ENCODE measurements at places on chromosomes 4 and X.

DNA sequence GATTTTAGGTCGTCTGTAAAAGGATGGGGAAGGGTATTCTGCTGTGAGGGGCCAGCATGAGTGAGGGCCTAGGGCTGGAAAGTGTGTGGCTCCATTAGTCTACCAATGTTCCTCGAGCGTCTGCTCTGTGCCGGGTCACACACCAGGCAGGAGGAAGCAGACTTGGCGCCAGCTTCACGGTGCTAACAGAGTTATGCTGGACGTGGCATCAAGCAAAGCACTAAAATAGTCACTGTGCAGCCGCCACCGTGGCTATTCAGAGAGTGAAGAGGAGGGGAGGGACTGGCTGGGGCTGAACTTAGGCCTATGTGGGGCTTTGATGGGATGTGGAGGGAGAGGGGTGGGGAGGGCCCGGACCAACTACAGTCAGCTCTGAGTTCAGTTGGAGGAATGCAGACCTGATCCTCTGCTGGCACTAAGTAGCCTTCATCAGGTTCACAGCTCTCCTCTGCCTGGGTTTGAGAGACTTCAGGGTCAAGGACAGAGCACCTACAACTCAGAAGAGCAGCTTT is 83.9 kb upstream of the MSX1 start:
- DNase-seq, result no peak

DNA sequence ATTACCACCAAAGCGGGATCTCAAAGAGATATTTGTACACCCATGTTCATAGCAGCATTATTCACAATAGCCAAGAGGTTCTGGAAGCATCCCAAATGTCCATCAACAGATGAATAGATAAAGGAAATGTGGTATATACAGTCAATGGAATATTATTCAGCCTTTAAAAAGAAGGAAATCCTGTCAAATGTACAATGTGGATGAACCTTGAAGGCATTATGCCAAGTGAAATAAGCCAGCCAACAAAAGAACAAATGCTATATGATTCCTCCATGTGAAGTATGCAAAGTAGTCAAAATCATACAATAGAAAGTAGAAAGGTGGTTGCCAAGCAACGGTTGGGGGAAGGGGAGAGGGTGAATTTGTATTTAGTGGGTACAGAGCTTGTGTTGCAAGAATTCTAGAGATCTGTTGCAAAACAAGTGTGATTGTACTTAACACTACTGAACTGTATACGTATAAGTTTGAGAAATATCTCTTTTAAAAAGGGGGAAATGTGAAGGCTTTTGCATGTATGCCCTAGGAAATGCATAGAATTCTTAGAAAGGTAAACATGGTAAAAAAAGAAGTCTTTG is 5.0 kb upstream of the ZRSR2 start:
- DNase-seq, result no peak

- DNase-seq, result no peak
Measured at GRCh38 chrX:73767017-73767416, 204.0 kb downstream of the CHIC1 start.

GRCh38 chr4:61400439-61401038 is 200.4 kb downstream of the ADGRL3 start:
- no peak for DNase-seq

DNA sequence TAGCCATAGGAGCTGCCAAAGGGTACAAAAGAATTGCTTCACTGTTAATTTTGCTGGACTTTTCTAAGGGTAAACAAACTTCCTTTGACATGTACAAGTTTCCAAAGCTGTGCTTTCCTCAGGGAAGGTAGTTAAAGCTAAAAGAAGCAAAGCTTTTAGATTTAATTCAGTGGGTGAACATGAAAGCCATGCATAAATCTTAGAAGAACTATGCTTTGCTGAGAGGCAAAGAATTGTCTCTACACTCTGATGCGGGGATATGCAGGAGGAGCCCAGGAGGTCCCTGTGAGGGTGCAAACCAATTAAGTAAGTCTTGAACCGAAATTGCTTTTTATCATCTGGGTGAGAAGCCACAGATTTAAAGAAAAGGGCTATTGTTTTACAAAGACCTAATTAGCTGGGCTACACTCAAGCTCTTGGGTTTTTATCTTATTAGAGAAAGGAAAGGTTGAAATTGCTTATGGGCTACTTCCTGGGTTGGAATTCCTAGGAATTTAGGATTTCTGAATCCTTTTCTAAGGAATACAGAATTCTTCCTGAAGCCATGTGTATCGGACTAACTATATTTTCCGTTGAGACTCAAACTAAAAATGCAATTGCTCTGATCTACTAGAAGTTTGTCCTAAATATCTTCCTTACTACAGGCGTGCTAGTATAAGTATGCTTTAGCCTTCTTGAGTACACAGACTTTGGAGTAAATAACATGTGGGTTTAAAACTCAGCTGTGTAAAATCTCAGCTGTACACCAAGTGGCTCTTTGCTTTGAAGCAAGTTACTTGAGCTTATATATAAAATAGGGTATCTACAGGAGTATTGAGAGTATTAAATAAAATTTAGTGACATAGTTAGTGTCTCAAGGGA is 188.4 kb upstream of the ANK2 start:
- DNase-seq, result no peak

GRCh38 chr4:109914322-109914721 is 1.6 kb downstream of the EGF start:
- DNase-seq, result no peak

- no peak for DNase-seq
Measured at GRCh38 chr4:169018406-169018805, 8.4 kb upstream of the CBR4 start.

DNA sequence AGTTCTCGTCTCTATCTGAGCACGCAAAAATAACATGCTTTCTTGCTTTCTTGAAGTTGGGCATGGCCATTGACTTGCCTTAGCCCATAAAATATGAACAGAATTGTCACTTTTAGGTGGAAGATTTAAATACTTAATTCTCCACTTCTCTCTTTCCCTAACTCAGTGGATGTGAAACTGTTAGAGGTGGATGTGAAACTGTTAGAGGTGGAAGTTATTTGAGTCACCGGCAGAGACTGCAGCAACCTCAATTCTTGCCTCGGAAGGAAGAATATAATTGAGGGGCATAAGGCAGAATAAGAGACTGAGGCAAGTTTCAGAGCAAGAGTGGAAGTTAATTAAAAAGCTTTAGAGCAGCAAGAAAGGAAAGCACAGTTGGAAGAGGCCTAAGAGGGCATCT is 2.8 kb upstream of the PARM1 start:
- DNase-seq, result no peak

- no peak for DNase-seq
Measured at GRCh38 chr4:13493793-13494192, 9.7 kb upstream of the RAB28 start.

DNA sequence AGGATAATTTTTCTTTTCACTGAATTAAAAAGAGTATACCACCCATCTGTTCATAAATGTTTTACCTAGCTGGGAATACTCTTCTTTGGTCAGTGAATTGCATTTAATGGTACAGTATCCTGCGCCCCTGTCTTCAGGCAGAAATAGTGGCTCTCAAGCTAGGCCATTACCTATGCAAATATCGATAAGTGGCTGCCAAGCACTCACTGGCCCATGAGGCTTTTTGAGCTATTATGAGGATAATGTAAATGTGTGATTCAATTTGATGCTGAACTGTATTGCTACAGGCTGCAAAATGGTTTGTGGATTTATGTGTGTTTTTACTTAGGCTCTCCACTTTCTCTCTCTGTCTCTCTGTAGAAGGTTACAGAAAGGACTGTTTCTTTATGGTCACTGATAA is 30.1 kb upstream of the MTMR1 start:
- DNase-seq, result no peak

DNA sequence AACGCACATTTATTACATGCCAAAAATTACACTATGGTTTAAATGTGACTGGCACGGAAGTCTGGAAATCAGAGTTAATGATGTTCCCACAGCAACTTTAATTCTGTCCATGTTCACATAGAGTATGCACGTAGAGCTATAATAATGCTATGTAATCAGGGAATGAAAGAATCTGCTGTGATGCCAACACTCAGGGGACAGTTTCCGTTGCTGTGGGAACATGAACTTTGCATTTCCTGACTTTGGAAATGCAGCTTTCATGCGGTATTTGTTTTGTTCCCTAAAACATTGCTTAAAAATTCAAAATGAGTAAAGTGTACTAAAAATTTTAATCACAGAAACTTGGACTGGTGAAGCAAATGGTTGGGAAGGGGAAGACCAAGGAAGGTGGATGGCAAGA is 65.7 kb downstream of the MAGEA1 start:
- DNase-seq, result no peak

GRCh38 chrX:30777575-30777974 is 111.5 kb downstream of the TAB3 start:
- DNase-seq, result no peak

DNA sequence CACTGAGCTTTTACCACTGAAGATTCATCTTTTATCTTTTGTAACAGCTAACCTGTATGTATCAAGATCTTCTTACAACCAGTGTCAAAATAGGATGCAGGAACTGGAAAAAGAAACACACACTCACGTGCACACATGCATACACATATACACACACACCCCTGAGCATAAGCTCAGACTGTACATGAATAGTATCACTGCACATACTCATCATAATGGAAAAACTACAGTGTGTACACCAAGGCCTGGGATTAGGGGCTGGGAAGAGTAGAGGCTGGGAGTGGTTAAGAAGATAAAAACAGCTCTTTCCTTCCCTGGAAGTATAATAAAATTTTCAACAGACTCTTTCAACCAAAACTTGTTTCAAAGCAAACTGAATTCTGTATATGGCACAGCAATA is 73.4 kb downstream of the RELL1 start:
- no peak for DNase-seq

GRCh38 chrX:55159551-55159950 is 60.6 kb upstream of the PAGE5 start:
- DNase-seq, result no peak

GRCh38 chr4:133982533-133983224 is 218.9 kb downstream of the PABPC4L start:
- DNase-seq, result no peak

DNA sequence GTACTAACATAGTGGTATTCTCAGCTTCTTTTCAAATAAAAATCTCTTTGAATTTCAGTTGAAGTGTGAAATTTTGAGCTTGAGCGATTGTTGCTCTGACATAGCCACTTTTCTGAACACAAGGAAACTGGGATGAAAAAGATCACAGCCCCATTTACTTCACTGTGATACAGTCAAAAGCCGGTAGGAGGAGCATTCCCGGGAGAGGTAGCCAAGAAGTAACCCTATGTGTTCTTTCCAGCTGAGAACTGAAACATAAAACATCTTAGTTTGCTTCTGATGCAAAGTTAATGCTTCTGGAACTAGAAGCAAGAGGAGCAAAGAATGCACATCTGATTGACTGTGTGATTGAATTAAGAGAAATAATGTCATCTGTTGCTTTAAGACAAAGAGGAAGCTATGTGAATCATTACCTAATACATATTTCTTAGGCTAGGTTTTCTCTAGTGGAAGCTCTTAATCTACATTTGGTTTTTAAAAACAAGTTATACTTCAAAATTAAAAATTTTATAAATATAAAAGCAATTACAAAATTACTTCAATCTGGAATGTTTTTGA is 88.3 kb upstream of the UNC5C start:
- DNase-seq, result no peak

GRCh38 chr4:140289486-140289885 is 84.0 kb upstream of the SCOC start:
- no peak for DNase-seq

DNA sequence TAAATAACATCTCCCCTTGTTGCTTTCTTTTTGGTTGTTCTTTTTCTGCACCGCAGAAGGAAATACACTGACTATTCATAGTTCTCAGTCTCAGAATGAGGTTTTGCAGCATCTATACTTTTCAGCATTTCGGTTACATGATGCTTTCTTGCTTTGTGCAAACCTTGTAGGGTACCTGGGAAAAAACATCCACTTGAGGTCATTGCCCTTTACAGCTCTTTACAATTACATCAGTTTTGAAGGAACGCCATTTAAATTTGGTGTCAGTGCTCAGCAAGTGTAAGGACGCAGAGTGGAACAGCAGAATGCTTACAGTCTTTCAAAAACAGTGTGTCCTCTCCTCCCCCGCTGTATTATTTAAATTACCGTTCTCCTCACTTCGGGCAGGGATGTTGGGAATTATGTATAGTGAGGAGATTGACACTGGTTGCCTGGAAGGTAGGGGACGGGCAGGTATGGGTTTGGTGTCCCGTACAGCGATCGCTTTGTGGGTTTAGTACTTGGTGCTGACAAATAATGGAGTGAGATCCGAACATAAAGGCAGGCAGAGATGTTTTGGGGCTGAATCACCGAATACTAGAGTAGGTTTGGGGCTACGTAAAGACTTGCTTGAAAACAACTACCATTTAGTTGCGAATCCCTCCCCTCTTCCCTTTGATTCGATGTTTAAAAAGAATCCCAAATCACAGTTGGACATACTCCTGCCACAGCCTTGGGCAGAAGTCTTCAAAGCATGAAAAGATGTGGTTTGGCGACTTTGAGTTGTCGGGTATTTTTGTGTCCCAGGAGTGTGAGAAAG is 2.0 kb upstream of the NKX3-2 start:
- DNase-seq, result no peak

- no peak for DNase-seq
Measured at GRCh38 chrX:52082578-52082977, 13.6 kb upstream of the MAGED4B start.

DNA sequence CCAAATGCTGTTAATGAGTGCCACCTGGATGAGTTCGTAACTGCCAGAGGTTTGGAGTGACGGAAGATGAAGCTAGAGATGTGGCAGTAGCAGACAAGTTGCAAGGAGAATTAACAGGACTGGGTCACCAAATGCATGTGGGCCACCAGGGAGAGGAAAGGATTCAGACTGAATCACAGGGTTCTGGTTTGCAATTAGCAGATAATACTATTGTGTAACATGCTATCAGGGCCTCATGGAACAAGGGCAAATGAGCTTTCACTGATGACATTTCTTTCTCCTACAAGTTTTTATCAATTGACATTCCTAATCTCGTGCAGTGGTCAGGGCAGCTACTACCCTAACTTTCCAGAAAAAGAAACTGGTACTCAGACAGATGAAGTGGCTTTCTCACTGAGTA is 21.4 kb downstream of the GAB3 start:
- DNase-seq, result no peak

DNA sequence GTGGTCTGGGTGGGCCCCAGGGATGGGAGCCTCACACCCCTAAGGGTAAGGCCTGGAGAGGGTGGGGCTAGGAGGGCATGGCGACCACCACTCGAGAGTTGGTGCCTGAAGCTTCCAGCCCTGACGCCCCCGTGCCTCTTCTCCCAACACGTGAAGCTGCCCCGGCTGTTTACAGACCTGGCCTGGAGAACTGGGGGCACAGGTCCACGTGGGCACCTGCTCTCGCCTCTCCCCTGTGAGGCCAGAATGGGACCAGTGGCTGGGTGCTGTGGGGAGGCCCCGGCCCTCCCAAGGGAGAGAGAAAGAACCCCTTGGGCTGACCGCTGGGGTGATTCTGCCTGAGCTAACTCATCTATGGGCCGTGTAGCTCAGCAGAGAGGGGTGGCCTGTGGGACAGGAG is 15.5 kb downstream of the NAT8L start:
- no peak for DNase-seq

DNA sequence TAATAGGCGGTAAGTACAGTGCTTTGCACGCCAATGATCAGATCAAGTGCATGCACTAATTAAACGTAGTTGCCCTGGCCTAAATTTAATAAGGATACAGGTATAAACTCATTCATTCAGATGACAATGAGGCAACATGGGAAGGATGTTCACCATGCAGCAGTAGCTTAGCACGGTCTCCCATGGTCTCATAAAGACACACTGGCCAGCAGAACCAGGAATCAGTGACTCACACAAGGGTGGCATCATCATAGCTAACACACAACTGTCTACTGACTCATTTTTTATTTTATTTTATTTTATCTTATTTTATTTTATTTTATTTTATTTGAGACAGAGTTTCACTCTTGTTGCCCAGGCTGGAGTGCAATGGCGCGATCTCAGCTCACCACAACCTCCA is 42.7 kb downstream of the TMEM156 start:
- DNase-seq, result no peak

- DNase-seq, result no peak
Measured at GRCh38 chrX:54530357-54530900, 410 bp downstream of the GNL3L start.
